IMR-90 (cell line): ENCODE measurements at places on chromosomes 5 and 9.

GRCh38 chr5:107501965-107502675, 168.6 kb downstream of the EFNA5 start:
- DNase-seq = peak; percentile 68

DNA sequence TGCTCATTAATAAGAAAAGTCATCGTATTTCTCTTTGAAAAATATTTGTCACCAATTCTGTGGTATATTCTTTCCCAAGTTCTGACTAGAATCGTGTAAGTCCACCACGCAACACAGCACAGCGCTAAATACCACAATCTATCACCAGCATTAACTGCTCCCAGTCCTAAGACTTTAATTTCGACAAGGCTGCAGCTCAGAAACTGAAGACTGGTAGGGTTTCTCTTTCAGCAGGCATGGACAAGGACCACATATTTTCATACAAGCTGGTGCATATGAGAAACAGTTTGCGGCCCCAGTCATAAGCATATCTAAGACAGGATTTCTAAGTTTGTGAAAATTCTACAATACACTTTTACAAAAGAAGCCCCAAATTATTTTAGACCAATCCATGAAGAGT, 24.1 kb downstream of the BNC2 start:
- no peak for DNase-seq

- DNase-seq = no peak
These were observed 42.1 kb upstream of the TAF11L2 start for GRCh38 chr5:17455942-17456341.

GRCh38 chr5:116885825-116886224, 311.2 kb upstream of the SEMA6A start:
- DNase-seq = no peak

DNA sequence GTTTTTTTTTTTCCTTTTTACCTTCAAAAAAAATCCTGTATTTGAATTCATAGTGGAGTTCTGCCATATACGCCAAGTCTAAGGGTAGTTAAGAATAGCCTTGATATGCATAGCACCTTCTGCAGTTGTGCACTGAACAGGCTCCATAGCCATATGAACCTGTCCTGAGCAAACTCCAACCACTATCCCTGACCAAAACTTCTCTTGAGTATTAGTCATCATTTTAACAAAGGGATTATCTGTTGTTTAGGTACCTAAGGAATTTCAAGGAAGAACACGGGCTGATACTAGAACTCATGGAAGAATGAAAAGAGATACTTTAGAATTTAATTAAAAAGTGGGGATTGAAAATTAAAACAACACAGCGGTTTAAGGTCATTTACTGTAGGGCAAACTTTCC, 1.9 kb upstream of the FBXO38 start:
- DNase-seq = no peak

DNA sequence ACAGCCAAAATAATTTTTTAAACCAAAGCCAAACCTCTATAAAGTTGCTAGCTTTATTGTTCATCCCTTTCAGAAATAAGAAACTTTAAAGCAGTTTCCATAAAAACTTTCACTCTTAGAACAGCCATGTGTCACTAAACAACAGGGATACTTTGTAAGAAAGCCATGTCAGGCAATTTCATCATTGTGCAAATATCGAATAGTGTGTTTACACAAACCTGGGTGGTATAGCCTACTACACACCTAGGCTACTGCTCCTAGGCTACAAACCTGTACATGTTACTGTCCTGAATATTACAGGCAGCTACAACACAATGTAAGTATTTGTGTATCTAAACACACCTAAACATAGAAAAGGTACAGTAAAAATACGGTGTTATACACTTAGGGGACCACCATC, 59.9 kb downstream of the TLE1 start:
- no peak for DNase-seq

- peak; percentile 25 for DNase-seq
These were observed 56.2 kb downstream of the CNTLN start for GRCh38 chr9:17191082-17191481.

DNA sequence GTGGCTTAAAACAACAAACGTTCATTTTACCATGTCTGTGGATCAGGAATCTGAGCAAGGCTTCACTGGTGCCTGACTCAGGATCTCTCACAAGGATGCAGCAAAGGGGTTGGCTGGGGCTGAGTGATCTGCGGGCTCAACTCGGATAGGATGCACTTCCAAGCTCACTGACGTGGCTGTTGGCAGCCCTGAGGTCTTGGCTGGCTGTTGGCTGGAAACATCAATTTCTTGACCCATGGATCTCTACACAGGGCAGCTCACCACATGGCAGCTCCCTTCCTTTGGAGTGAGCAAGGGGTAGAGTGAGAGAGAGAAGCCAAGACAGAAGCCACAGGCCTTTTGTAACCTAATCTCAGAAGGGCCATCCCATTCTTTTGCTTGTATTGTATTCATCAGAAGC, 202.1 kb downstream of the NXNL2 start:
- no peak for DNase-seq

GRCh38 chr5:42612750-42613366, 143.8 kb upstream of the CCDC152 start:
- peak; percentile 26 for DNase-seq

DNA sequence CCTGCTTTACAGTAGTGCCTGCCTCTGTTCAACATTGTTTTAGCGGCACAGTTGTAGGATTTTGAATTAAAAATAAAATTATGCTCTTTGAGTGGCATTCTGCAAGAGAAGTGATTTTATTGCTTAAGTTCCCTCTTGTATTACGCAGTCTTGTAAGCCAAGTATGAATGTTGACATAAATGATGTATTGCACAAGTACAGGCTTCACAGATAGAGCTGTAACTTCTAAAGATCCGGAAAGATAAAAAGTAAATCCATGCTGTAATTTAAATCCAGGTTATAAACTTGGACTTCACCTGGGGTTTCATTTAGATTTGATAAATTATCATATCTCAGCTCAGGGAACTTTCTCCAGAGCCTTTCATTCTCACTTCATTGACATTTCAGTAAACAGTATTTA, 1114.7 kb downstream of the PTPRD start:
- no peak for DNase-seq

GRCh38 chr9:85522459-85523092, 219.2 kb downstream of the AGTPBP1 start:
- peak; percentile 25 for DNase-seq

DNA sequence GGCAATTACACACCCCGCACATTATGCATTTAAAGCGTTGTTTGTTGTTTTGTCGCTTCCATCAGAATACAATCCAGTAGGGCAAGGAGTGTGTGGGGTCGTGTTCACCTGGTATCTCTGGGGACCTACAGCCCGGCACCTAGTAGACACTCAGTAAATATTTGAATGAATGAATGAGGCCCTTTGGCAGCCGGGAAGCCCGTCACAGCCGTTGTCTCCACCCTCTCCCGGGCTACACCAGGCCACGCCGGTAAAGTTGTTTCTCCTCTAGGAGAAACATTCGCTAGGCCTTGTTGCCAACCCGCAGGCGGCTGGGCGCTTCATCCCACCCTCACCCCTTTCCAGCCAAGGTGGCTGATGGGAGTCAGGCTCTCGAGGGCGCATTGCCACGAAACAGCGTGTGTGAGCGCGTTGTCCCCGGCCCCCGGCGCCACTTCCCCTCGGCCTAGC, 876 bp upstream of the JAK2 start:
- no peak for DNase-seq

- no peak for DNase-seq
These were observed 132.3 kb upstream of the ELL2 start for GRCh38 chr5:96093890-96094381.

GRCh38 chr9:19208653-19209052, 21.8 kb upstream of the DENND4C start:
- no peak for DNase-seq

DNA sequence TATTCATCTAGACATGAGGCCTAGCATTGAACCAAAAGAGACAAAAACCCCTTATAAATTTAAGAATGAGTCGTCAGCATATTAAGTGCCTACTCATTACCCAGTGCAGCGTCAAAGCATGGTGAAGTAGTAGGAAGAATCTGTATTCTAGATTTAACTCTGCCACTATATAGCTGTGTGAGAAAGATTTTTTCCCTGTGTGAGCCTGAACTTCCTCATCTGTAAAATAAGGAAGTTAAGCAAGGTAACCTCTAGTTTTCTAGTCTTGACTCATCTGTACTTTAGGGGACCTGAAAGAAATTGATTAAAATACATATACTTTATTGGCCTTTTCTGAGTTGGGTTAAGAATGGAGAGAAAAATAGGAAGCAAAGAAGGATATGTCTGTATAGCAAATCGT, 82.1 kb upstream of the RUSC2 start:
- DNase-seq = no peak

DNA sequence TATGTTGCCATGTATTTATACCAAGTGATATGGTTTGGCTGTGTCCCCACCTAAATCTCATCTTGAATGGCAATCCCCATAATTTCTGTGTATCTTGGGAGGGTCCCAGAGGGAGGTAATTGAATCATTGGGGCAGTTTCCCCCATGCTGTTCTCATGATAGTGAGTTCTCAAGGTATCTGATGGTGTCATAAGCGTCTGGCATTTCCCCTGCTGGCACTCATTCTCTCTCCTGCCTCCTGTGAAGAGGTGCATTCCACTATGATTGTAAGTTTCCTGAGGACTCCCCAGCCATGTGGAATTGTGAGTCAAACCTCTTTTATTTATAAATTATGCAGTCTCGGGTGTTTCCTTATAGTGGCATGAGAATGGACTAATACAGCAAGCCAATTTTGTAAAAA, 140.8 kb upstream of the ADAMTSL1 start:
- peak; percentile 38 for DNase-seq

DNA sequence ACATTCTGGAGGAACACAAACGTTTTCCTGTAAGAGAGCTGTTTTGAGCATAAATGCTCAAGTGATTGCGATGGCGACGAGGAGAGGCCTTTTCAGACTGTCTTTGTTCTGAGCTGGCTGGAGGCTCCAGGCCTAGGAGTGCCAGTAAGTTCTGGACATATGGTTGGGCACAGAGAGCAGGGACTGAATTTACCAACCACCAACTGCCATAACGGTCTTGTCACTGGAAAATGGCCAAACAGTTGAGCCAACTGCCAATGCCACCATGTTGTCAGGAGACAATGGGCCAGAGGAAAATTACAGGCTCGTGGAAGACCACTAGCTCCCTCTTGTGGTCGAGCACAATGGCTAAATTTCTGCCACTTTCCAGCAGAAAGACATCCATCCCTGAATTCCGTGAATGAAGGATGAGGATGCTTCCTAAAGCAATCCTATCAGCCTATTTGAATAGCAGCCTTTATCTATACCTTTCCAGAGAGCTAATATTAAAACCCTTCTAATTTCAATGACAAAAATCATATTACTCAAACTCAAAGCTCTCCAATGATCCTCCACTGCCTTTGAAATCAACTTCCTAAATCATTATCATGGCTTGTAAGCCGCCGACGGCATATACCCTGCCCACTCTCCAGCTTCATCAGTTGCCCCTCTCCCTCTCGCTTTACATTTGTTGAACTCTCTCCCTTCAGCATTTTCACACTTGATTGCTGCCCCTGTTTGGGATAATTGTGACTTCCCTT, 66.9 kb upstream of the GLIS3 start:
- DNase-seq = peak; percentile 54

DNA sequence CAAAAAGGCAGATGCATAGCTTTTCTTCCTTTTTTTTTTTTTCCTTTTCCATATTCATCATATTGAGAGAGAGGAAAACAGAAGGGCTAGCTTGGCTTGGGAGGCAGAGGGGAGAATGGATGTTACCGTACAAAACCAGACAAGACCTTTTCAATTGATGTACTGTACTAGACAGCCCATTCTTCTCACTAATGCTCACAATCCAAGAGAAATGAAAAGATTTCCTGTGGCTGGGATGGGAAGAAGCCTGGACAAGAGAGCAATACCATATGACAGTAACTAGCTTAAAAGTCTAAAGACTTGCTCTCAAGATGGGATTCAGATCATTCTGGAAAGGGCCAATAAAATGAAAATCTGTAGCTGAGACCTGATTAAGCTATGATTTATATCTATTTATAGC, 3.4 kb downstream of the CEMIP2 start:
- no peak for DNase-seq

GRCh38 chr5:78569441-78569840, 79.1 kb downstream of the LHFPL2 start:
- DNase-seq = peak; percentile 87

GRCh38 chr9:89461265-89461664, 36.6 kb downstream of the SEMA4D start:
- DNase-seq = peak; percentile 83

DNA sequence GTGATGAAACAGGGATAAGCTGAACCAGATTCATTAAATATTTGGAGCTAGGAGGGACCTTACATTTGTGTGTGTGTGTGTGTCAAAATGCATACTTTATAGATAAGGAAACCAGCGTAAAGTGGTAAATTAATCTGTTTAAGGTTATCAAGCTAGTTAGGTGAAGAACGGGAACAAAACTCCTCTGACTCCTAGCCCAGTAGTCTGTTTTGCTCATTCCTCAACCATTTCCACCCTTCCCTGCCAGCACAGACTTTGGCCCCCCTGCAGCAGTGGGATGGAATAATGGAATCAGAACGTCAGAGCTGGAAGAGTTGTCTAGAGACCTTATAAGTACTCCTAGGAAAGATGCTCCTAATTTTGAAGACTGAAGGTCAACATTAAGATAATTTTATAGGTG, 6.5 kb downstream of the AGXT2 start:
- DNase-seq = peak; percentile 43

- DNase-seq = no peak
These were observed 193.5 kb upstream of the RFX3 start for GRCh38 chr9:3719286-3719685.

DNA sequence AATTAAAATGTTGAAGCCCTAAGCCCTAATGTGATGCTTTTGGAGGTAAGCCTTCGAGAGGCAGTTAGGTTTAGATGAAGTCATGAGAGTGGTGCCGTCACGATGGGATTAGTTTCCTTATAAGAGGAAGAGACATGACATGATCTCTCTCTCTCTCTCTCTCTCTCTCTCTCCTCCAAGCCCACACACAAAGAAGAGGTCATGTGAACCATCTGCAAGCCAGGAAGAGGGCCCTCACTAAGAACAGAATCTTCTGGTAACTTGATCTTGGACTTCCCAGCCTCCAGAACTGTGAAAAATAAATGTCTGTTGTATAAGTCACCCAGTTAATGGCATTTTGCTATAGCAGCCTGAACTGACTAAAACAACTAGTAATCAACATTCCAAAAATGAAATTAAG, 175.5 kb downstream of the GNA14 start:
- no peak for DNase-seq

GRCh38 chr5:37835380-37835973, 4.4 kb downstream of the GDNF start:
- DNase-seq = no peak

DNA sequence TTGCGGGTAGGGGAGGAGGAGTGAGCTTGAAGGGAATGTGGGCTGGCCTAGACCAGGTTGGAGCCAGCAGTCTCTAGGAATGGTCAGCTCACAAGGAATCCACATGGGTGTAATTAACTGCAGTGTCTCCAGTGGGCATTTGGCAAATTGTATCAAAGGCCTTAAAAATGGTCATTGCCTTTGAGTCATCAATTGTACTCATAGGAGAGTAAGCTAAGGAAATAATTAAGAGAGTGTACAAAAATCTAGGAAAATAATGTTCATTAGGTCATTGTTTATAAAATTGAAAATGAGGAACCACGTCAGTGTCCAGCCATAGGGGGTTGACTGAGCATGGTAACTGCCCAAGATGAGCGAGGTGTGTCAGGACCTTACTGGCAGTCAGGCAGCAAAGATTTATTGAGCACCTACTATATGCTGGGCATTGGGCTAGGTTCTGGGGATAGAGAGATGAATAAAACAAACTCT, 29.8 kb upstream of the RPL26L1 start:
- peak; percentile 99 for DNase-seq

- peak; percentile 34 for DNase-seq
These were observed 72.0 kb downstream of the RETREG1 start for GRCh38 chr5:16544607-16545374.

GRCh38 chr9:74755355-74755754, 132.4 kb downstream of the TRPM6 start:
- no peak for DNase-seq
